Stimulated activated naive CD4-positive, alpha-beta T cell treated with Interleukin-2 at 50 U/mL for 16 hours (primary cell): ENCODE measurements at places on chromosomes 3 and 15.

- no peak for DNase-seq
Measured at GRCh38 chr3:71372241-71372768, 211.2 kb downstream of the FOXP1 start.

DNA sequence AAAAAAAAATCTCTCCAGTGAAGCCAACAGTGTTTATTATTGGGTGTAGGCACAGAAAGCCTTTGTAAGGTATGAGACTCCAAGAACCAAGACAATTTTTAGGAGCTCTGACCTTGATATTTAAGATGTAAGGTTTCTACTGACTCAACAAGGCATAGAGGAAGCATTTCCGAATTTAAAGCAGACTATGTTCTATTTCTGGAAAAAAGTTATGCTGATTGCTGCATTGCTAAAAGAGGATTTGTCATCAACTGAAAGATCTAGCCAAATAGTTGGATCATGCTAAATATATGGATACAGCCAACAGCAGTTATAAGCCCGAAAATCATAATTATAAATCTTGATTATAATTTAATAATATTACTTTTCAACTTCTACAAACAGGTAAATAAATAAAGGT is 53.3 kb upstream of the MELTF start:
- DNase-seq, result no peak

GRCh38 chr15:100995471-100996430 is 76.6 kb downstream of the LRRK1 start:
- DNase-seq, result no peak

DNA sequence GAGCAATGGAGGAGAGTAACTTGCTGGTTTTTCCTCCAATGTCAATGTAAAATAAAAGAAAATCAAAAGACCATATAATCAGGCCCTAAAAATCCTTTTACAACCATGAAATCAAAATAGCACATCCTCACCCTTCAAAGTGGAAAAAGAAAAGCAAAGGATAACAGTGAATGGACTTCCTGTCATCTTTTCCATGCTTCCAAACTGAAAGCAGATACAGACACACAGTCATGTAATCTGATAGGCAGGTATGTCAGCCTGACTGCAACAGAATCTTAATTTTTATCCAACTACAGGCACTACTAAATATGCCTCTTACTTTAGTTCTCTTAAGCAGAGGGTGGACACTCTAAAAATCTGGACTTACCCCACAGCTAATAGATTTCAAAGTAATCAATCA is 27.8 kb upstream of the IGDCC4 start:
- no peak for DNase-seq

DNA sequence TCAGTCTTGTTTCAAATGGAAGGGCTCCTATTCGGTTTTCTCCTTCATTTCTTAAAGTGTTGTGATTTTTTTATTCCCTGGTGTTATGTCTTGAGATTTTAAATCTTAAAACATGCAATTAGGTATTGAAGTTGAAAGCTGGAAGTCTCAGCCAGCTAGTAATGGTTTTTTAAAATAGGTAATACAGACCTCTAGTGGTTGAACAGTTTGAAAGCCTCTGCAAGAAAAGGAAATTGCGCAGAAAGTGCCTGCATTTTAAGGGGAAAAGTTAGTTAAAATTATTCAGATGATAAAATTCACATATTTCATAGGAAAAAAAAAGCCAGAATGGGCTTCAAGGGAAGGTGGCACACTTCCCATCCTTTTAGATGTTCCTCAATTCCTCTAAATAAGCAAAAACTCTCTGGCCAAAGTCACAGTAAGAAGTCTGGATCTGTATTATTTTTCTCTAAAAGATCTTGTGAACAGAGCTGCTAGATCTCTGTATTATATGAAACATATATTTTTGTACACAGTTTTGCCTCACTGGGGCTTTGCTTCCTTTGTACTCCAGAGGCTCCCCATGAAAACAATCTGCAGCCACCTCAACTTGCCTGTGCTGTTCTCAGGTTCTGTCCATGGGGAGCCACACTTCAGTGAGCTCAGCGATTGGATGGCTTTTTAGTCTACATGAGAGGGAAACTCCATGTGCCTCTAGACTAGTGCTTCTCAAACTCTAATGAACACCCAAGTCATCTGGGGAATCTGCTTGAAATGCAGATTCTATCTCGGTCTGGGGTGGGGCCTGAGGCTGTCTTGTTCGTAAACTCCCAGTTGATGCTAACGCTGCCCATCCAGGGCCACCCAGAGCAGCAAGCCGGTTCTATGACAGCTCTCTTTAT is 21.5 kb downstream of the AGTR1 start:
- DNase-seq, result no peak

DNA sequence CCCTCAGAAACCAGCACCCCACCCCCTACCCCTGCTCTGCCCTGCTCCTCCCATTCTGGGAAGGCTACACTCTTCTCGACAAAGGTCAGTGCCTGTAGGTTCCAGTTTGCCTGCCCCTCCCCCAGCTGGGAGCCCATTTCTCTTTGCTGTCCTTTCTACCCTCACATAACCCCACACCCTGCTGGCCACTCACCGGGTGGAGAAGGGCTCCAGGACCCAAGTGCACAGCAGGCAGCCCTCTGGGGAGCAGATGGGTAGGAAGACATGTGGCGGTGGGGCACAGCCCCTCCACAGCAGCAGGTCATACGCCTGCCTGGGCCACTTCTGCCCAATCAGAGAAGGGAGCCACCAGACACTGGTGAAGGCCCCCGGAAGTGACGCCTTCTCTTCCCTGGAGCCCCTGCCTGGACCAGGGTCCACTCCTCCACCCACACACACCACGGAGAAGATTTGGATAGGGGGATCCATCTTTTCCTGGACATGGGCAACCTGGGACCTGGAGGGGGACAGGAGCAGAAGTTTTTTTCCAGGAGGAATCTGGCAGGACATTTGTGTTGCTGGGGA is at the start of gene THPO:
TSS of gene THPO (minus strand) at position 326 of the 564 bp plus-strand sequence. CDS start 1,948 bp downstream, outside the sequence.
- no peak for DNase-seq

GRCh38 chr3:15728766-15729165 is 69.0 kb downstream of the ANKRD28 start:
- DNase-seq, result no peak

- no peak for DNase-seq
Measured at GRCh38 chr3:72797773-72798543, 50.3 kb downstream of the SHQ1 start.

DNA sequence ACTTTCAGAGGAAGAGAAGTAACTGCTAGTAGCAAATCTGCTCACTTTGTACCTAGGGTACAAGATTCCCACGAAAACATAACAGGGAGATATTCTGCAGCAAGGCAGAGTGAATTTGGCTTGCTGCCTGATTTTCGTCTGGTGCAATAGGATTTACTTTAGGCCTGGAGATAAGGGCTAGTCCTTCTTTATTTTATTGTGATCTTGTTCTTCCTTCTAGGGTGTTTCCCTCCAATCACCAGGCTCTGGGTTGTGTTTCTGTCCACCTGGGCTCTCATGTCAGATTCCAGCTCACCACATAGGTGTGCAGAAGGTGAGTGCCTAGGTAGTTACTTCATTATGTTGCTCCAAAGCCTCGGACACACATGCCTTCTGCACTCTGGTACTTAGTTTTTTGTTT is 211.8 kb upstream of the RGMA start:
- no peak for DNase-seq

DNA sequence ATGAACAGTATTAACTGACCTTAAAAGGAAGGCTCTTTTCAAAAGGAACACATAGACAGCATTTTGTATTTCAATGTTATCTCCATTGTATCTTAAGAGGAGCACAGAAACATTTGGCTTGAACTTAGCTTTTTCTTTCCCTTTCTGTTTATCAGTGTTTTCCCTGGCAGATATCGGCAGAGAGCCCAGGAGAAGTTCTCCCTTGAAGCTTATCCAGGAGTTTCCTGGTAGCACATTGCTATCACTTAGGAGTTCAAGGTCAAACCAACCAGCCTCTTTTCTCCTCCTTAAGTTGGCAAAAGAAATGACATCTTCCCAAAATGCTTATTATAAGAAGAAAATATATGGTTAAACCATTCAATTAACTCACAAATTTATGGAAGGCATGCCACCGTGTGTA is 344.6 kb upstream of the UBE2E2 start:
- DNase-seq, result no peak

- DNase-seq, result no peak
Measured at GRCh38 chr3:79125313-79125984, 642.3 kb downstream of the ROBO1 start.

GRCh38 chr3:44055951-44056350 is 185.7 kb upstream of the TOPAZ1 start:
- DNase-seq, result no peak

GRCh38 chr3:43499256-43499655 is 122.6 kb downstream of the ANO10 start:
- DNase-seq, result no peak

- DNase-seq, result no peak
Measured at GRCh38 chr3:72614394-72615074, 233.7 kb downstream of the SHQ1 start.

GRCh38 chr15:90097475-90097874 is 4.8 kb downstream of the IDH2 start:
- DNase-seq, result peak; percentile 56

DNA sequence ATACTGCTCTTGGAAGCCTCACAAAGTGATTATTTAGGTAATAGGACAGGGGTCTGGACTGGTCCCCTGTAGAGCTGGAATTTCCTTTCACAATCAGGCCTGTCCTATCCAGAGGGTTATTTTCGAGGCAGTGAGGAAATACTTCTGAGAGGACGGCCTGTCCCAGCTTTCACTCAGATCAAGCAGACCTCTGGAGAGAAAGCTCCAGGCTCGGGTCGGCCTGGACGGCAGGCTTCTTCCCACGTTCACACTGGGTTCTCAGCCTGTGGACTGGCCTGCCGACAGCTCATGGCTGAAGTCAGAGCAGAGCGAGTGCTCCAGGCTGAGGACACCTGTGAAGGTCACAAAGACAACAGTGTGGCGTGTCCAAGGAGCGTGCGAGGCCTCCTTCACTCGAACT is 405.3 kb downstream of the VPS13C start:
- no peak for DNase-seq

DNA sequence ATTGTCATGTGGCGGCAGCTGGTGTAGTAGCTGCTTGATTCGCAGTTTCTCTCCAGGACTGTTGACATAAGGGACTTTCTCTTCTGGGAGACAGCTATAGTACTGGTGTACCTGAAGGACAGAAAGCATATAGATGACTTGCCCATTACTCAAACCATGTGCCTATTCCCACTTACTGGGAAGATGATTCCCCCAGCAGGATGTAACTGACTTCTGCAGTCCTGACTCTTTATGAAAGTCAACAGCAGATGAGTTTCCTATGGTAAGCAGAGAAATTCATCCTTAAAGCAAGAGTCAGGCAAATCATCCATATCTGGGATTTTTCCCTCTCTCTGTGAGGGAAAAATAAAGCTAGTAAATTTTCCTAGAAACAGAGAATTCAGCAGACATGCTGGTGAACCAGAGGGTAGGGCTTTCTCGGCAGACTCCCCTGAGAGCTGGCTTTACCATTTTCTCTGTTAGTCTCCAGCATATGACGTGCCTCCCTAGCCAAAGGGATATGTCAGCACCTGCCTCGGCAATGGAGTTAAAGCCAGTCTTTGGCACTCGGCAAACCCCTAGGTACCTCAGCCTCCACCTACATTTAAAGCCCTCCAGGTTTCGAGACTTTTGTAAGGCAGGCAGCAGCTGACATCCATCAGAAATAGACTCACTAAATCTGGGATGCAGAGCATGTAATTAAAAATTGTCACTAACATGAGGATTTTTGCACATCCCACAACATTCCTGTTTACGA is 62.1 kb downstream of the PRICKLE2 start:
- DNase-seq, result no peak

DNA sequence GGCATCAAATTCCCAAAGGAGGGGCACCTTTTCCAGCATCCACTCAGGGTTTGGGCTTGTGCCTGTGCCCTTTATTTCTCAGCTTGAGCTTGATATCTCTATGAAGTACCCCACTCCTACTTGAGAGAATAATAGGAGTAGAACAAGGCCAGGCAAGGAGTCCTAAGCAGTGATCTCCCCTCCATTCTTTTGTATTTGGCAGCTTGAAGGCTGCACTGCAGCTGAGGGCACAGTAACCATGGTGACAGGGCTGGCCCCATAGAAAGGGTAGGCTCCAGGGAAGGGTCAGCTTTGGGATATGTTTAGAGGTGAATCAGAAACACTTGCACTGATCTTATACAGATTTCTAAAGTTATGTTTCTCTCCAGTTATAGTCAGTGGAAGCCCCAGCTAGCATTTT is 145.4 kb upstream of the SLC24A5 start:
- DNase-seq, result no peak
